MV-4-11 (cell line): ENCODE measurements at places on chromosomes 1 and 21.
A peak's percentile ranks its signal among the peaks of the same experiment; 100 is the strongest.

- DNase-seq = no peak
These were observed 18.3 kb downstream of the CAPN2 start for GRCh38 chr1:223730479-223731132.

GRCh38 chr21:26225046-26225445, 54.5 kb upstream of the APP start:
- no peak for DNase-seq

GRCh38 chr1:229434641-229435051, 752 bp upstream of the ACTA1 start:
- no peak for DNase-seq

GRCh38 chr1:103941086-103941485, 191.4 kb downstream of the AMY1C start:
- DNase-seq = no peak

DNA sequence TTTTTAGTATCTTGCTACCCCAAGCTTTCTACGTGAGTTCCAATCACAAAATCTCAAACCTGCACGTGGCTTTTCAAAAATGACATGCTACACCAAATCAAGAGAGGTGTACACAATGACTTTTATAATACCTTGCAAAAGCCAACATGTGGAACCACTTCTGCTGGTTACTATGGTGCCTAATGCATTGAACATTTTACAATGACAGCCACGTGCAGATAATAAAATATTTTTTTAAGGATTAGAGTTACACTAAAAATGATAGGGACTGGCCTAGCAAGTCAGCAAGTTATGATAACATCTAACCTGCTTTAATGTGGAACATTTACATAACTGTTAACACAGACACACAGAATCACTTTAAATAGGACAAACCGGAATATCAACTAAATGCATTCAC, 30.2 kb downstream of the EYA3 start:
- DNase-seq = no peak

DNA sequence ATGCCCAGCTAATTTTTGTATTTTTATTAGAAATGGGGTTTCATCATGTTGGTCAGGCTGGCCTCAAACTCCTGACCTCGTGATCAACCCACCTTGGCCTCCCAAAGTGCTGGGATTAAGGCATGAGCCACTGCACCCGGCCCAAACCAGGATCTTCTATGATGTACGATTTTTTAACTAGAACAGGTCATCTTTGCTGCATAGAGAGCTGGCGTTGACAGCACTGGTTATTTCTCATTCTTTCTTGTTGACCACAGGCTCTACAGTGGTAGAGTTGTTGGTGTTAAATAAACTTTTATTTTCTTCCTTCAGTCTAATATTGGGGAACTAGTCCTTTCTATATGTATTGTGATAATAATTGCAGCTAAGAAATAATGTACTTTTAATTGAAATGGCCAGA, 3.8 kb upstream of the MAB21L3 start:
- no peak for DNase-seq

DNA sequence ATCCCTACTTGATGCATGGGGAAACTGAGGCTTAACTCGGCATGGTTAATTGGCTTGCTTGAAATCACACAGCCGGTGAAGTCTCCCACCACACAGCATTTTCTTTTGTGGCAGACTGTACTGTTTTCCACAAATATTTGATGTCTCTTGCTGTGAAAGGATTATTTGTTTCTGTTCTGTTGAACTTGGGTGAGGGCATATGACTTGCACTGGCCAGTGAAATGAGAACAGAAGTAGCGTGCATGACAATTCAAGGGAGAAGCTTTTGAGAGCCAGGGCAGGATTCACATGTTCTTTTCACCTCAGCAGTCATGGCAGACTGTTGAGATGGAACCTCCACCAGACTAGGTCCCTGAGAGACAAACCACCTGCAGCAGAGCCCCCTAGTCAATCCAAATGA, 11.7 kb upstream of the AK2 start:
- no peak for DNase-seq

GRCh38 chr1:208137193-208137592, 107.0 kb downstream of the PLXNA2 start:
- no peak for DNase-seq

DNA sequence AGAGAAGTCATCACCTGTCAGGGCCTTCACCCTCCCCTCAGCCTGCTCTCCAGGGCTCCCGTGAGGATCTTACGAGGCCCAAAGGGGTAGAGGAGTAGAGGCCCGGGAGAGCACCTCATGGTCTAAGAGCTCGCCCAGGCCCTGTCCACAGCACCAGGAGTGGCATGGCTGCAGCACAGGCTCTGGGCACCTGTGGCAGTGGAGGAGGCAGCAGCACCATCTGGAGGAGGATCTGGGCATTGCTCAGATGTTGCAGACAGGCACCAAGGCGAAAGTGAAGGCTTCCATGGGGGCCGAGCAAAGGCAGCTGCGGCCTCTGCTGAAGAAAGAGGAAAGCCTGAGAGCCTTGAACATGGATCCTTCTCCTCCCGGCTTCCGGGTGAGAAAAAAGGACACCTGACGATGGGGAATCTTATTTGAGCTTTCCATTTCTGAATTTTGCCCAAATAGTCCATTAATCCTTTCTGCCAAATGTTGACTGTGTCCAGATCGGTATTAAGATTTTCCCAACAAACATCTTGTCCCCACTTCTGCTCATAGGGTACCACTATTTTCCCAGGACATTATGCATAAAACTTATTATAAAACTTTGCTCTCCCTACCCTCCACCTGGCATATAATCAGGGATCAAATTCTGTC, 604.7 kb downstream of the PTPRC start:
- DNase-seq = peak; percentile 73

DNA sequence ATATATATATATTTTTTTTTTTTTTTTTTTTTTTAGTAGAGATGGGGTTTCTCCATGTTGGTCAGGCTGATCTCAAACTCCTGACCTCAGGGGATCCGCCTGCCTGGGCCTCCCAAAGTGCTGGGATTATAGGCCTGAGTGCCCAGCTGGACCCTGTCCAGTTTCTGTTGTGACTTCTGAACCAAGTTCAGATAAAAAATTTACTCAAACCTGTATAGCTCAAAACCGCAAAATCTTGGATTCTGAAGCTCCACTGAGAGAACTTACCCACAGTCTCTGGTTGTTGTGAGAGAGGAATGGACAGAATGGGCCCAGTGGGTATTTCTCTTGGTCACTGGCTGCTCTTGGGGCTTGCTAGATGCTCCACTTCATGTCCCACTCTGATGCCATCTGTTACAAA, 76.4 kb downstream of the HS2ST1 start:
- no peak for DNase-seq

GRCh38 chr1:88581703-88582102, 102.4 kb upstream of the PKN2 start:
- DNase-seq = no peak

DNA sequence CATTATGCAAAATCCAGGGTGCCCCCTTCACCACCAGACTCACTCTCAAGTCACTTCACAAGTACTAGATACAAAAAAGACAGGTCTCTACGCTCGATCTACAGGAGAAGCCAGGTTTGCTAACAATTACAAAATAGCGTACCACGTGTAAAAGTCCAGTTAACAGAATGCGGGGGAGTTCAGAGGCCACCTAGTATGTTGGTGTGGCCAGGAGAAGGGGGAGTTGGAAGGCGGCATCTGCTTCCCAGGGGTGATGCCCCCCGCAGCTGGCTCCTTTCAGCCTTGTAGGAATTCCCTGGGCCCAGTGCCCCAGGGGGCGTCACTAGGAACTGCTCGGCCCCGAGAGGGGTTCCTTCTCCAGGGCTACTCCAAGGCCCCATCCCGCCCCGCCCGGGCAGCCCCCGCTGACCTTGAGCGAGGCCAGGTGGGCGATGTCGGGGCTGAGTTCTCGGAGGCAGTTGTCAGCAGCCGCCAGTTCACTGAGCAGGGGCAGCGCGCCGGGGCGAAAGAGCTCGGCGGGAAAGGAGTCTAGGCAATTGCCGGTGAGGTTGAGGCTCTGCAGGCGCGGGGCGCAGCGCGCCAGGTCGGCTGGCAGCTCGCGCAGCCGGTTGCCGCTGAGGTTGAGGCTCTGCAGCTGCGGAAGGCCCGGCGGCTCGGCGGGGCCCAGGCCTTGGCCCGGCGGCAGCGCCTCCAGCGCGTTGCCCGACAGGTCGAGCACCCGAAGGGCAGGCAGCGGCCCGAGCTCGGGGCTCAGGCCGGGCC, 664 bp downstream of the LRRC47 start:
- no peak for DNase-seq

- no peak for DNase-seq
These were observed 591.8 kb downstream of the ADGRL2 start for GRCh38 chr1:82392513-82392912.

DNA sequence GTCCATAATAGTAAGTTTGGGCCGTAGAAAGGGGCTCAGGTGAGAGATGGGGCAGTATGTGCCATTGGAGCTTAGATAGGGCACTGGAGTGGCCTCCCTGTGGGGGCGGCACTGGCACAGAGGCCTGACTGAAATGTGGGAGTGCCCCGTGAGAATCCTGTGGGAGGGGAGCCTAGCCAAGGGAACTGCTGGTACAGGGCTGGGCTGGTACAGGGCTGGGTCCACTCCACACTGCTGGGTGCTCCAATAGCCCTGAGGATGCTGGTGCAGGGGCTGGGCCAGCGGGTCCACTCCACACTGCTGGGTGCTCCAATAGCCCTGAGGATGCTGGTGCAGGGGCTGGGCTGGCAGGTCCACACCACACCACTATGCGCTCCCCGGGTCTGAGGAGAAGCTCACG, 44.8 kb upstream of the PWP2 start:
- DNase-seq = no peak

- peak; percentile 25 for DNase-seq
These were observed 341.1 kb upstream of the RUNX1 start for GRCh38 chr21:35390013-35390776.

- no peak for DNase-seq
These were observed 28.5 kb upstream of the TTC34 start for GRCh38 chr1:2829846-2830615.

DNA sequence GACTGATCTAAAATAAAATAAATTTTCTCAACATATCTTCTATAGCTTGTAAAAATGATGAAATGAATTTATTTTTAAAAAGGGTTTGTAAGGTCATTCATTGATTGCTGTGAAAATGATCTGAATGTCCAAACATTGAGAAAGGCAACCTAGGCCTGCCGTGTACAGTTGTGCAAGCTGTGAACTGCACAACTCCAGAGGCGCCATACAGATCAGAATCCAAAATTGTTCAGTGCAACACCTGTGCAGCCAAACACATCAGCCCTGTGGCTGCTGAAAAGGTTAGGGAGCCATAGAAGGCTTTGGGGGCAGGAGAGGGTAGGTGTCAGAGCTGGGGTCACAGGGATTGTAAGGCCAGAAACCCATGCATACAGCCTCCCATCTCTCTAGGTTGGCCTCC, 9.9 kb upstream of the ZC3H12A start:
- DNase-seq = no peak

DNA sequence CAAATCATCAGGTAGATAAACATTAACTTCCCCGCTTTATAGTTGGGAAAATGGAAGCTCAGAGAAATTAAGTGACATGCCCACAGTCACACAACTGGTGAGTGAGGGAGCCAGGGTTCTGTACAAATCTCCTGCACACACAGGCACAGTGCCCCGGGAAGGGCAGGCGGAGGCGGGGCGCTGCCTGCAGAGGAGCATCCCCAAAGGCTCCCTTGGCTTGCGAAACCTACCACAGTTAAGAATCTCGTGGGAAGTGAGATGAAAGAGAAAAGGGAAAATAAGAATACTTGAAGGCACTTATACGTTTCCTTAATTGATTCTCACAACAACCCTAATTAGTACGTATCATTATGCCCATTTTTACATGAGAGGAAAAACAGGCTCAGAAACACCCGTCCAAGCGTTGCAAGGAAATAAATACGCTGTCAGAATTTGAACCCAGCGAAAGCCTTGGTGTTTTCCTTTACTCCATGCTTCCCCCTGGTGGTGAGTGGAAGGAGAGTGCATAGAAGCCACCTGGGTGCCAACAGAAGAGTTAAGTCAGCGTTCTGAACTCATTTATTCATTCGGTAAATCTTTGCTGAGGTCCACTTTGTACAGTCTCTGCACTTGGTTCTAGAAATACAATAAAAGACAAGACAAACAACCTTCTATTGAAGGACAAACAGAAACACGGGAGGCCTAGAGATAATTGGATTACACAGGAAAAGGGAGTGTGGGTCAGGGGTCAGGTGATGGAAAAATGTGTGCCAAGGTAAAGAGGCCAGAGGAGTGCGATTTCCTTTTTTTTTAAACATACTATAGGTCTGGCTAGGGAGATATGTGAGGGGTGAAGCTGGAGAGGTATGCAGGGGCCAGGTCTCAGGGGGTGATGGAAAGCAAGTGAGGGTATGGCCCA, 28.4 kb downstream of the ACP6 start:
- peak; percentile 53 for DNase-seq

DNA sequence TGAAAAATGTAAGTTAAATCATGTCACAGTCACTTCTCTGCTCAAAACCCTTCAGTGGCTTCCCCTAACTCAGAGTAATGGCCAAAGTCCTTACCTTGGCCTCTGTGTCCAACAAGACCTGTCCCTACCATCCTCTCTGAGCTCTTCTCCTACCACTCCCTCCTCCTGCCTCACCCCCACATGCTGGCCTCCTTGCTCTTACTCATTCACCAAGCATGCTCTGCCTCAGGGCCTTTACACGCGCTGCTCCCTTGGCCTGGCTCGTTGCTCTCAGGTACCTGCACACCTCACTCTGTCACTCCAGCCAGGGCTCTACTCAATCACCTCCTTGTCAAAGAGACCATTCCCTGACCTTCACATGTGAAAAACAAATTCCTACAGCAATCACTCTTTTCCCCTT, 54.2 kb downstream of the SEC16B start:
- DNase-seq = no peak

- DNase-seq = no peak
These were observed 27.2 kb downstream of the ADGRL2 start for GRCh38 chr1:81827942-81828341.

- DNase-seq = no peak
These were observed 42.6 kb upstream of the GPR153 start for GRCh38 chr1:6303397-6304012.

DNA sequence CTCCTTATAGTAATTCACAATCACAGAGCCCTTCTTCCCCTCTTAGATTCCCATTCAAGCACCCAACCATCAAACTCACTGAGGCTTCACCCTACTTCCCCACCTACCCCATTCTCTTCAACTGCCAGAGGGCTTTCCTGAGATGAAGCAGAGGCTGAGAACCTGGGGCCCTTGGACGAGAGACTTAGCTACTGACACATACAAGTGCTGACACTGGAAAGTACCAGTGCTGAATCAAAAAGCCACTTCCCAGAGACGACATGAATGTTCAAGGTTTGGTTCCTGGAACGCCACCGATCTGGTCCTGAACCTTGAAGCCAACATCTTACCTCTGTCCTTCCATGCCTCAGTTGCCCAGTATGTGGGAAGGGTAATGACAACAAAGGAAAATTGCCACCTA, 16.6 kb upstream of the RAP1A start:
- no peak for DNase-seq

GRCh38 chr1:171389171-171389570, 75.2 kb downstream of the FMO4 start:
- DNase-seq = peak; percentile 17

GRCh38 chr1:154386643-154387352, 18.3 kb upstream of the IL6R start:
- DNase-seq = no peak

DNA sequence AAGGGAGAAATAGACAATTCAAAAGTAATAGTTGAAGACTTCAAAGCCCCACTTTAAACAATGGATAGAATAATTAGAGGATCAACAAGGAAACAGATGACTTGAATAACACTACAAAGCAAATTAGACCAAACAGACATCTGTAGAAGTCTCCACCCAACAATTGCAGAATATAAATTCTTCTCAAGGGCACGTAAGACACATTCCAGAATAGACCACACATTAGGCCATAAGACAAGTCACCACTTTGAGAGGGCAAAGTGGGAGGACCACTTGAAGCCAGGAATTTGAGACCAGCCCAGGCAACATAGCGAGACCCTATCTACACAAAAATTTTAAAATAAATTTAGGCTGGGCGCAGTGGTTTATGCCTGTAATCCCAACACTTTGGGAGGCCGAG, 20.5 kb upstream of the RNF186 start:
- DNase-seq = no peak
